ENCODE measurements at places on chromosomes 2 and 18.

DNA sequence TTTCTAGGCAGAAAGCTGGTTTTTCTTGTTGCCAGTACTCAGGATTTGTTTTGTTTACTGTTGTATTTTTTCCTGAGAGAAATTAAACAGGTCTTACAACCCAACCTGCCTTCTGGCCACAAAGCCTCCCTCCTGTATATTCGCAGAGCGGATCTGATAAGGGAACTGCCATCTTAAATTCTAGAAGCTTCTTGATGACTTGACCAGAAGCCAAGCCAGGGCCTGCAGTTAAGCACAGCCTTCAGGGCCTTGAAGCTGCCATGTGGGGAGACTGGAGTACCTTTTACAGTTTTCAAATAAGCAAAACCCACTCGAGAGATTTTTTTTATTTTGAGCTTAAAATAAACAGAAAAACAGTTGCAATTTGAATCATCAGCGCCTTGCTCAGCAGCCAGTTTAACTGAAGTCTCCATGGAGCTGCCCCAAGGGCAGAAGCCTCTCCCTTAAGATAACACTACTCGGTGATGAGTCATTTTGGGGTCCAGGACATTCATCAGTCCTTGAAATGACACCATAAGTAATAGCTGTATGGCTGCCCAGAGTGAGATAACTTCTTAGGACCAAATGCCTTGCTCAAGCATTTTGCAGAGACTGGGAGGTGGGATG, 51.5 kb upstream of the PHLPP1 start:
- DNase-seq, result peak; percentile 70

- no peak for DNase-seq
These were observed 14.2 kb downstream of the SLC66A2 start for GRCh38 chr18:79937103-79937860.

GRCh38 chr2:27710640-27711430, 47.1 kb downstream of the SLC4A1AP start:
- DNase-seq, result no peak

DNA sequence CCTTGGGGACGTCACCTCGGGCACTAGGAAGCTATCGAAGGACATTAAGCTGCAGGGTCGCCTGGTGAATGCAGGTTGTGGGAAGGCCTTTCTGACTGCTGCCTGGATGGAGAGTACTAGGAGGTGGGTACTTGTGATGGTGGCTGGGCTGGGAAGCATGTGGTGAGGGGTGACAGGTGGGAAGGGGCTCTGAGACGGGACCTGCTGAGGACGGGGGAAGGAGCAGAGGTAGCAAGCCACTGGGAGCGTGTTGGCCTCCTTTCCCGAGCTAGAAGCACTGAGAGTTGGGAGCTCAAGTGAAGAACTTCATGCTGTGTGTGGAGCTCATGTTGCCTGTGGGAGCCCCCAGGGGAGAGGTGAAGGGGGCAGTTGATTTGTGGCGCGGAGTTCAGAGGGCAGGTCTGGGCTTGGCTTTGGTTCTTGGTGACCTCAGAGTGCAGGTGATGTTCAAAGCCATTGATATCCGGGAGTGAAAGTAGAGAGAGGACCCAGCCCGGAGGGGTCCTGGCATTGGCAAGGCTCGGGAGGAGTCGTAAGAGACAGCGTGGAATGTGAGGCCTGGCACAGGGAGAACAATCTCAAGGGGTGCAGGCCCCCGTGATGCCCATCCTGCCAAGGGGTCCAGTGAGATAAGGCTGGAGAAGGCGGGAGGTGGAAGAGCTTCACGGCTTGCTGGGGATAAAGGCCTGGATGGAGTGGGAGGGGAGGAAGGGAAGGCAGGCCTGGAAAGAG, 13.2 kb downstream of the MROH2A start:
- DNase-seq, result no peak

DNA sequence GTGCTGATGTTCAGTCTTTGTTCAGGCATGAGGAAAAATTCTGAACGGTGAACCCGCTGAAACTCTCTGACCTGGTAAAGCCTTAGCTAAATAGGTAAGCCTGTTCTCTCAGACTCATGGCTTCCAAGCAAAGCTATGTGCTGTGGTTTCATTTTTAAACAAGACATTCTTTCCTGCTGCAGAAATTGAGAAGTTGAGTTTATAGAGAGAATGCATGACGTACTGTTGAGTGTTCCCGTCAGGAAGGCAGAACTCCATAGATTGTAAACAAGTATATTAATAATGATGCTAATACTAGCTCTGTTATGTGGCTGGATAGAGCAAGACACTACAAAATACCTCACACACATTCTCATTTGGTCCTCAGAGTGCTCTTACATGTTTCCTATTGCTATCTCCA, 424.0 kb upstream of the CRIM1 start:
- no peak for DNase-seq

GRCh38 chr2:217102956-217103355, 243.1 kb upstream of the TNP1 start:
- DNase-seq, result no peak

- DNase-seq, result no peak
These were observed 86.0 kb downstream of the ACSL3 start for GRCh38 chr2:222946700-222947287.

- no peak for DNase-seq
These were observed 810.4 kb downstream of the METTL4 start for GRCh38 chr18:1760901-1761300.

DNA sequence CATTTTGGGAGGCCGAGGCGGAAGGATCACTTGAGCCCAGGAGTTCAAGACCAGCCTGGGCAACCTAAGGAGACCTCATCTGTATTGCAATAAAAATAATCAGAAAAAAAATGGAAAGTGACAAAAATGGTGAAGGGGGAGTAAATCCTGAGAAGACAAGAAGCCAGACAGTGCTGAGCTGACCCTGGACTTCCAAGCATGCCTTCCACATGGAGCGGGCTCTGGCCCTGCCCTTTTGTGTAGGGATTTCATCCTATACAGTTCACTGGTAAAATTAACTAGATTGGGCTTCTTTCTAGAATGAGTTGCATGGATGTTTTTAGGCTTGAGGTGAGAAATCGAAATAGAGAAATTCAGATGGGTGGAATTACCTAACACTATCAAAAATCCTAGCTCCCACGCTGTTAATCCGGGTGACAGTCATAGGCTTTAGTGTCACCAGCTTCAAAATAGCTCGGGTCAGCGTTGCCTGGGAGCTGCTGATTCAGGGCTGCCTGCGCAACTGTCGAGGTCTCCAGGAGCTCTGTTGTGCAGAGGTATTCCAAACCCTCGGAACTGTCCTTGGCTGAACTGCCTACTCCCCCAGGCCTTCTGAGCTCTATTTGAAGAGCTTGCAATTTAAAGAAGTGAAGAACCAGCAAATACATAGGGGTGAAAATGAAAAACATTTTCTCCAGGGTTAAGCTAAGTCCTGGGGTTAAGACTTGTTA, 21.5 kb upstream of the ZNF532 start:
- DNase-seq, result no peak

GRCh38 chr2:191501561-191502168, 176.3 kb upstream of the NABP1 start:
- DNase-seq, result peak; percentile 28

- DNase-seq, result no peak
These were observed at the start of gene NMS for GRCh38 chr2:100470182-100470581. TSS of gene NMS (plus strand) at chr2:100470482. CDS start at chr2:100470489, 7 bp downstream.

DNA sequence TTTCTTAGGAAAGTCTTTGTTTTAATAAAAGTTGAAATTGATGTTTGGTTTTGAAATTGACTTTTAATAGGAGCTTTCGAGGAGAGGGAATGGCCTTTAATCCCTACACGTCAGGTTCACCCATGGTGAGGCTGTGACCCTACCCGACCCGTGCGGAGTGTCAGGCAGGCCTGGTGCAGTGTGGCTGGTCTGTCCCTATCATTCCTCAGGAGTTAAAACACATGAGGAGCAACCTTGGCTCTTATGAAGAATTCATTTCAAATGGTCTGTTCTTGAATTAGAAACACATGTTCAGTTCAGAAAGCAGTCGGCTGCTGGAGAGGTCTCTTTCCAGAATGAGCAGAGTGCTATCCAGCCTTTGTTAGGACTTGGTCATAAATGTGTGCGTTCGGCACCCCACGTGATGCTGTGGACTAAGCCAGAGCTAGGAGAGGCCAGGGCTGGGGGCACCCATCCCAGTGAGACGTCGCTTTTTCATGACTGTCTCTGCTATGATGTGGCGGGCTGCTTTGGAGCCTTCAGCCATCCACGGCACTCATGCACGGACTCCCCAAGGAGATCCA, 54.7 kb downstream of the EMILIN2 start:
- DNase-seq, result peak; percentile 34

GRCh38 chr2:227464361-227464760, 7.6 kb upstream of the AGFG1 start:
- no peak for DNase-seq

- no peak for DNase-seq
These were observed 666.3 kb downstream of the KCNJ3 start for GRCh38 chr2:155364766-155365165.

DNA sequence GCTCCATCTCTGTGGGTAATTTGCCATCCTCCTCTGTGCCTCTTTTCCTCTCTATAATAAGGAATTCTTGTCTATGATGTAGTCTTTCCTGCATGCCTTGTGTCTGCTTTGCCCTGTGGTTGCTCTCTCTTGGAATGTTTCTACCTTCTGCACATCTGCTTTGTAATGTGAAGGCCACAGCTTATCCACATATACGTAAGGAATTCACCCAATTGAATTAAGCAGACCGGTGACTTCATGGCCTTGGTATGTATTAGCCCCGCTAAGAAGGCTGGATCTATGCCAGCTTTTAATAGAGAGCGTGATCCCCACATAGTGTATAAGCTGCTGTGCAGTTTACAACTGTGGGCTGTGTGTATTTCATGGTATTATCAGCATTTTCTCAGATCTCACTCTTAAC, 274.7 kb downstream of the RNF144A start:
- DNase-seq, result peak; percentile 1

DNA sequence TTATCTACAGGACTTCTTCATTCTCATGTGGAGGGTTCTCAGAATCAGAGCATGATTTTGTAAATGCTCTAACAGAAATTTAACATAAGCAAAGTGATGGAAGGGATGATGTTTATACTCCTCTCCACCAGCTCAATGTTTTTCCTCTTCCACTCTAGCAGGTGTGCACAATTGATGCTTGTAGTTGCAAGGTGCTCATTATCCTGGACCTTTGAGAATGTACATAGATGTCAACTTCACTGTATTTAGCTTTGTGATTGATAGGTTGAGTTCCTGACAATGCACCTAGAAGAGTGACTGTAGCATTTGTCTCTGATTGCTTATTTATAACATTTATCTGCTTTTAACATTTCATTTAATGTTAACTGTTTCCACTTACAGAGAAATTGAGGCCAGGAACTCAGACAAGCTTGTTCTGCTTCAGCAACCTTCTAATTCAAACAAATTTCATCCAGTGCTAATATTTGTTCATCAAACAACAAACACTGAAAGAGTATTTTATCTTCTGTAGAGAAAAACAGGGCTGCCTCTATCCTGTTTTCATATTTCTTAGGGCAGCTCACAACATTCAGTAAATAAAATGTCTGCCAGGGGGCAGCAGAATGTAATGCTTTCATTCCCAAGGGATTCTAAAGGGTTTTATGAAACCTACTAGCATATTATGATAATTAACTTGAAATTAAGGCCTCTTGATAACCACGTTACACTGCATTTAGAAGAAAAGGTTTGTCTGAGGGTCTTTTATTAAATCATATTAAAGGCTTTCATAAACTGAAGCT, 127.9 kb upstream of the NOL4 start:
- no peak for DNase-seq

GRCh38 chr2:190695739-190696138, 46.9 kb downstream of the NAB1 start:
- no peak for DNase-seq

- no peak for DNase-seq
These were observed 97.1 kb upstream of the LTBP1 start for GRCh38 chr2:32849456-32850194.

- DNase-seq, result no peak
These were observed 554.6 kb upstream of the TNP1 start for GRCh38 chr2:217414429-217414828.

- DNase-seq, result no peak
These were observed 169.0 kb upstream of the PKDCC start for GRCh38 chr2:41878716-41879234.

DNA sequence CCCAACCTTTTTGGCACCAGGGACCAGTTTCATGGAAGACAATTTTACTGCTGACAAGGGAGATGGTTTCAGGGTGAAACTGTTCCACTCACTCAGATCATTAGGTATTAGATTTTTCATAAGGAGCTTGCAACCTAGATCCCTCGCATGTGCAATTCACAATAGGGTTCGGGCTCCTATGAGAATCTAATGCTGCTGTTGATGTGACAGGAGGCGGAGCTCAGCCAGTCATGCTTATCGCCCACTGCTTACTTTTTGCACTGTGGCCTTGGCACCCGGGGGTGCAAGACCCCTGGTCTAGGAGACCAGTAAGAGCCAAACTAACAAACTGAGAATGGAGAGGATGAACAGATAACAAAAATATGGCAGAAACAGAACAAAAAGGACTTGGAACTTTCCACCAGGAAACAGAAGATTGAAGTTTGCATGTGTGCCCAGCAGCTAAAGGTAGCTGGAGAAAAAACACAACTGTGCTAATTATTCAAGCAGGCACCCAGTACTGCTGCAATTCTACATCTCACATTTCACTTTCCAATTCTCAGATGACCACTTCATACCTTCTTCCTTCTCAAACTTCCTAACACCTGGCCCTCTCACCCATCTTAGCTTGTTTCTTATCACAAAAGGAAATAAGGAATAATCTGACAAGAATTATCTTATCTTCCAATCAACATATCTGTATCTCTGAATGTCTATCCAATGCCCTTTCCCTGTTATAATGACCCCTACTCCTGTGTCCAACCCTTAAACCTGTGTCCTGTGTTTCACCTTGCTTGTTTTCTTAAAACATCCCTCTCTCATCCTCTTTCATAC, 24.8 kb downstream of the SP3 start:
- DNase-seq, result no peak

DNA sequence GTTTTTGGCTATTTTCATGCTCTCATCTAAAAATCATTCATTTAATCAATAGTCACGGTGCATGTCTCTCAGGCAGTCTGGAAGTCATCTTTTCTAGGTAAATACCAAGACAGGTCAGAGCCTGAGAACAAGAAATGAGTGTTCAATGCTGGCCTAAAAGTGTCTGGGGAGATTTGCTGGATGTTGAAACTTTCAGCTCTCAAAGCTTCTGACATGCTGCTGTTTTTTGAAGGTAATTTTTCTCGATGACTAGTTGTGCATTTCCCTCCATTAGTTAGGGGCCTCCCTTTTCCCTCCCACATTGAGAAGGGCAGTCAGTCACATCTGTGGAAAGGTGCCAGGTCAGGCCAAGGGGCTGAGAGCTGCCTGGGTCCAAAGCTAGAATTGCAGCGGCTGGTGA, 115.6 kb downstream of the LPIN1 start:
- no peak for DNase-seq

GRCh38 chr2:122545821-122546220, 790.4 kb downstream of the TSN start:
- no peak for DNase-seq

Measured in HFFc6 (cell line).